ENCODE measurements at places on chromosomes 3 and 15.

- no peak for DNase-seq
Observed at GRCh38 chr3:4376499-4376898, 73.3 kb downstream of the SETMAR start.

DNA sequence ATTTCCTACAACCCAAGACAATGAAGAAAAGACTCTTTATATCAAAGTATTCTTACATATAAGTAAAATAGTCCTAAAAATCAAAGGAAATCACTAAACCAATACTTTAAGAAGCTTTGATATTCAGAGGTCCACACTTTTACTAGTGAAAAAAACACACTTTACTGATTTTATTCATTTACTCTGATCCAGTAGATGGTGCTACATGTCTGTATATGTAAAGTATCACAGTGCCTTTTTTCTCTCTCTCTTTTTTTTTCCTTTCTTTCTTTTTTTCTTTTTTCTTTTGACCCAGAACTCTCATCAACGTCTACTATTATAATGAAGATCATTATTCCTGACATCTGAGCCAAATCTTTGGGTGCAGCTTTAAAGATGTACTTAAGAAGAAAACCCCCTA lies 10.8 kb upstream of the CCDC39 start:
- no peak for DNase-seq

GRCh38 chr15:92168066-92168683 lies 225.5 kb upstream of the ST8SIA2 start:
- DNase-seq, result no peak

DNA sequence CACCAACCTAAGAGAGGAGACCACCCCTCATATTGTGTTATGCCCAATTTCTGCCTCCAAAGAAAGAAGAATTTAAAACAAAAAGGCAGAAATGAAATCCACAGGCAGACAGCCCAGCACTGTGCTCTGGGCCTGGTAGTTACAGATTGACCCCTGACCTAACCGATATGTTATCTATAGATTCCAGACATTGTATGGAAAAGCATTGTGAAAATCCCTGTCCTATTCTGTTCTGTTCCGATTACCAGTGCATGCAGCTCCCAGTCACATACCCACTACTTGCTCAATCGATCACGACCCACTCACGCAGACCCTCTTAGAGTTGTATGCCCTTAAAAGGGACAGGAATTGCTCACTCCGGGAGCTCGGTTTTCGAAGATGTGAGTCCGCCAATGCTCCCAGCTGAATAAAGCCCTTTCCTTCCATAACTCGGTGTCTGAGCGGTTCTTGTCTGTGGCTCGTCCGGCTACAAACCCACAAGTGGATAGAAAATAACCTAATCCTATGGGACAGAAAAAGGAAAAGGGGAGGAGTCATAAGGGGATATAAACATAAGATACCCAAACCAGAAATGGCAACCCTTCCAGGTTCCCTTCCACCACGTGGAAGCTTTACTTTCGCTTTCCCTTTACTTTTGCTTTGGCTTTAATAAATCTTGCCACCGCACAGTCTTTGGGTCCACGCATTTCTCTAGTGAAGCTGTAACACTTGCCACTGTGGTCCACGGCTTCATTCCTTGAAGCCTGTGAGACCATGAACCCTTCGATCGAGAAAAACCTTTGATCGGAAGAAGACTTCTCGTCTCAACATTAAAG lies 1.7 kb upstream of the CFAP91 start:
- DNase-seq, result no peak

- DNase-seq, result no peak
Observed at GRCh38 chr3:65268426-65268825, 580.6 kb upstream of the ADAMTS9 start.

DNA sequence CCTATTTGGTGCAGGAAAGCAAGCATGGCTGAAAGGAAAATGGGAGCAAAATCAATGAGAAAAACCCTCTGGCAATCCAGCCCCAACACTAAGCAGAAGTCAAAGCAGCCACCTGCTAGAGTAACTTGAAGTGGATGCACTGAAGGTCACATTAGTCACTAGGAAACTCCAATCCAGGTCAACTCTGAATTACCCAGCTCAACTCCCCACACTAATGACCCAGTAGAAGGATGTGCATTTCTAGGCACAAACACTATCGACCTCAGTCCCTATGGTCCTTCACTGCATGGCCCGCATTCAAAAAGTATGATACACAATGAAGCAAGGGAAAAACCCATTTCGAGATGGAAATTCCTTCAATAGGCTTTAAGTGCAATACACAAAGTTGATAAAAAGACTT lies 80.6 kb downstream of the RAD18 start:
- DNase-seq, result no peak

GRCh38 chr15:65334586-65335231 lies 30.2 kb downstream of the RNU5B-1 start:
- DNase-seq, result no peak
